ENCODE measurements at places on chromosomes 13 and 19.

DNA sequence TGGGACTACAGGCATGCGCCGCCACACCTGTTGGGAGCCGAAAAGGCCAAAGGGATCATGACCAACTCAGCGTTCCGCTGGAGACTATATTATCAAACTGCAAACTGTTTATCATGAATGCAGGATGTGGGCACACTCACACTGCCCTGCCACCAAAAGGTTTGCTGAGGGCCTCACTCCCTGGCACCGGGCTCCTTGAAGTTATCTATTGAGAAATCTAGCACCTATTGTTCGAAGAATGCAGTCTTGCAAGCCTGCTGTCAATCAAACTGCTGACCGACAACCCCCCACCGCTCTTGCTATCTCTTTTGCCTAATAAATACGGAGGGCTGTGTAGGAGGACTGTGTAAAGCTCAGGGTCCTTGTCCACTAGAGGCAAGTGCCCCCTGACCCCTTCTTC, 5.2 kb upstream of the ZNF836 start:
- no peak for DNase-seq

- DNase-seq: no peak
Measured at GRCh38 chr19:55305491-55305890, 19.6 kb downstream of the TMEM150B start.

DNA sequence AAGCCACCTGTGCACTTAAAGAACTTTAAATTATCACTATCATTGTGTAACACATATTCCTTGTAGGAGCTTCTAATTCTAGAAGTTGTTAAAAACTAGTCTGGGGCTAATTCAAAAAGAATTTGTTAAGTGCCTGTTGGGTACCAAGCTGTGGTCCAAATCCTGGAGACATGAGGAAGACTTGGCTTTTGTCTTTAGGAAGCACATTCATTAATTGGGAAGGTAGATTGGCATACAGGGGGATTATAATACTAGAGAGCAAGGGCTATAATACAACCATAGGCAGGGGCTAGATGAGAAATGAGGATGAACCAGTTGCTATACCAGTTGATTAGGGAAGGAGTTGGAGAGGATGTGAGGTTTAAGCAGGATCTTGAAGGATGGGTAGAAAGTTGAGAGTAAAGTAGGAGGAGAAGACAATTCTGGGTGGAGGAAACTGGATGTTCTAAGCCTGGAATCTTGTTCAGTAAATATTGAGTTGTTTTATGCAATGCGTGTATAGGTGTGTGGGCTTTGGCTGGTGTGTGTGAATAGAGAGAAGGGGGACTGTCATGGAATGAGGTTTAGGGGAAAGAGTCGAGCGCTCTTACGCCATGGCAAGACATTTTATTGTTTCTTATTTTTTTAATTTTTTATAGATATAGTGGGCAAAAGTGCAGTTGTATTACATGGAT, 350.1 kb downstream of the GPC5 start:
- no peak for DNase-seq

DNA sequence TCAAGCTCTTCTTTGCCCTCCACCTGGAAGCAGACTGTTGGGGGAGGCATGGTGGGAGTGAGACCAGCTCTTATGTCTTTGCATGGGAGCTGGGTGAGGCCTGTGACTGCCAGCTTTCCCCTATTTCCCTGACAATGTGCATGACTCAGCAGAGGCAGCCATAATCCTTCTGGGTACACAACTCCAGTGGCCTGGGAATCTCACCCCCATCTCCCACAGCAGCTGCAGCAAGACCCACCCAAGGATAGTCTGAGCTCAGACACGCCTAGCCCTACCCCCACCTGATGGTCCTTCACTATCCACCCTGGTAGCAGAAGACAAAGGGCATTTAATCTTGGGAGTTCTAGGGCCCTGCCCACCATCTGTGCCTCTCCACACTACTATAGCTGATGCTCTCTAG, 41.4 kb upstream of the FGF14 start:
- no peak for DNase-seq

GRCh38 chr19:18046059-18046718, 38.2 kb downstream of the ARRDC2 start:
- no peak for DNase-seq

- DNase-seq: no peak
Measured at GRCh38 chr13:110316196-110316595, 9.1 kb downstream of the COL4A2 start.

DNA sequence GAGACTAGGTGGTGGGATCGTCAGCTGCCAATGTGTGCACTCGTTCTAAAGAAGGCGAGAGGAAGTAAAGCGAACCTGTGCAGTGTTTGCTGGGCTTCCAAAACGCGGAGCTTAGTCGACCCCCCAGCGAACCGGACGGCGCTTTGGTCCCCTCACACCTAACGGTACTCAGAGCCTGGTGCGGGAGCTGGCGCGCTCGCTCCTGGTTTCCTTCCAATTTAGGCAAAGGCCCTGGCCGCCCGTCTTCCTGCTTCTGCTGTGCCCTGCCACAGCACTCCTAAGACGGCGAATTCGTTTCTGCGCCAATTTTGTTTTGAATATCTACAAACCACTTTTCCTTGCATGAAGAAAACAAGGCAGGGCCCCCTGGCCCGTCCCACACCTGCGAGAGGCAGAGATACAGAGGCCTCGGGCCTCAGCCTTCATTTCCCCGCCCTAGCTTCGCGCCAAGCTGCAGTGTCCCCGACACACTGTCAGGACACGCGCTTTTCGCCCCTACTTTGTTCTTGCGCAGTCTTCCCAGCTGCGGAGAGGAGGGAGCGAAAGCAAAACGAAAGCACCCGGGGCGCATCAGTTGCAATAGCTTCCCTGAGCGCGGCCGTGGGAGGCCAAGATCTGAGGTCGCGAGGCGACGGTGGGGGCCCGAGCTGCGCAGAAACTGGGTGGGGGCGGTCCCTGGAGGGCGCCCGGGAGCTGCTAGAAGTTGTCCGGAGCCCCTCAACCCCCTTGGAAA, 111.9 kb downstream of the KCNRG start:
- no peak for DNase-seq
